ENCODE measurements at places on chromosomes 2 and 18.

DNA sequence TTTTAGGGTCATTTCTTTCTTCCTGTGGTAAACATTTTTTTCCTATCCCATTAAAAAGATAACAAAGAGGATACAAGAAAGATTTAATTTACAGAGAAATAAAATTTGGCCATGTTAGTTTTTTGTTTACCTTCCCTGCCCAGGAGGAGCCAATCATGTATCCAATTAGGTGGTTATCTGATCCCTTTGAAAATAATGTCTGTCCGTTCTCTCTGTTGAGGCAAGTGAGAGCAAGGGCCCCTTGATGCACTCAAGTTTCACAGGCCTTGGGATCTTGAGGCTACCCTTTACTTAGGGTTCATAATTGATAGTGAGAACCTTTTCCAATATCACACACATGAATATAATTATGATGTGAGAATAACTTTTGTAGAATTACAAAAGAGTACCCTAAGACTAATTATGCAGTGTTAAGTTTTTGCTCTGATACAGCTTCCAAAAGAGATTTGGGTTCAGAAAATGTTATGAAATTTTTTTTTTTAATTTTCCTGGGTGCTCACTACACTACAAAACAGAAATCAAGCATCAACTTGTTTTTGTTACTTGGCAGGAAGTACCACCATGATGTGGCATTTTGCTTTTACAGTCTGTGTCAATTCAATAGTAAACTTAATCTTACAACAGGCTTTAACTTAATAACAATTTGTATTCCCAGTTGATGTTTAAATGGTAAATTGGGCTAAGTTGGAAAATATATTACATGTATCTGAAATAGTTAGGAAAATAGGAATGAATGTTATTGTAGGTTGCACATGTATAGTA, 42.0 kb downstream of the AFTPH start:
- no peak for DNase-seq

DNA sequence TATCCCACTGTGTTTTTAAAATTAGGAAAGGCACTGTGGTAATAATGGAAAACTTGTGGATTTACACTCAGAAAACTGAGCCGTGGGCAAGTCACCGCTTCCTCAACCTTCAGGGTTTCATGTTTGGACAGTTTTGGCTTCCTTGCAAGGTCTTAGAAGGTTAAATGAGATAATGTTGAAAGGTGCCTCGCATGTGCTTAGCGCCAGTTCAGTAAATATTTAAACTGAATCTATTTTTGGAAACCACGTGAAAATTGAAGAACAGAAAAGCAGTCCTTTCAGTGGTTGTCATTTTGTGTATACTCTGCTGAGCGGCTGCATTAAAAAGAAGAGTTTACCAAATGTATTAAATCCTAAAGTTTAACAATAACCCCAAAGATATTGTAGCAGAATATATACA, 15.2 kb upstream of the AGAP1 start:
- DNase-seq, result no peak

- DNase-seq, result no peak
These were observed 109.2 kb downstream of the EXOC6B start for GRCh38 chr2:72716601-72717000.

DNA sequence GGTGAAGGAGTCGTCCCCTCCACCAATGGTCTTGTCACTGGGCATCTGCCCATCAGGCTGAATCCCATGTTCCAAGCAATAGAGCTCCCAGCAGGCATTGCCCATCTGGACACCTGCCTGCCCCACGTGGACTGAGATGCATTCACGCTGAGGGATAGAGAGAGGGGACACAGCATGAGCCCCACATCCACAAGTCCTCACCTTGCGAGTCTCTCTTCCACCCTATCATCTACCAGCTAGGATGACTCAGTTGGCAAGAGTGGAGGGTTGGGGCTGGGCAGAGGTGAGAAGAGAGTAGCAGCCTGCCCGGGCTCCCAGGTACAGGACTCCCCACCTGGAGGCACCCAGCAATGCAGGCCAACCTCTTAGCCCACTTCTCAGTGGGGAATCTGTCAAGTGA, 959 bp upstream of the TUBA4B start:
- DNase-seq, result no peak

- no peak for DNase-seq
These were observed 187.6 kb downstream of the MYCN start for GRCh38 chr2:16127958-16128357.

GRCh38 chr2:211390536-211391188, 834.3 kb downstream of the CPS1 start:
- no peak for DNase-seq

DNA sequence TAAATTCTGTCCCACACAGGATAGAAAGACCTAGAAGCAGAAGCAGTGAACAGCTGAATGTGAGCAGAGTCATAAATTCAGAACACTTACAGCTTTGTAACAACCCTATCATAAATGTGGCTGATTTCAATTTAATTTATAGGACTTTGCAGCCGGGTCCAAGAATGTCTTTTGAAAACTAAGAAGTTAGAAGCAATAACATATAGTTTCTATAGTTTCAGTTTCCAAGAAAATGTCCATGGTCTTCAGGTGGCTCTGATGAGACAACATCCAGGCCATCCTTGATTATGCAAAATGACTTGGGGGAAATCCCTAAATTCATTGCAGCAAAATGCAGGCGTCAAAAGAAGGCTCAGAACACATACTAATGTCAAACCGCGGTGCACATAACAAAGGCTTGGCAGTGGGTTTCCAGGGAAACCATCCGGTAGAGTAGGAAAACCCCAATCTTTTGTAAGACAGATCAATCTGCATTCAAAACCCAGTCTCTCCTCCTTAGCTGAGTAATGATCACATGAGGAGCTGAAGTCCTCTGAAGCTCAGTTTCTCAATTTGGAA, 442.2 kb upstream of the ID2 start:
- DNase-seq, result peak; percentile 19

DNA sequence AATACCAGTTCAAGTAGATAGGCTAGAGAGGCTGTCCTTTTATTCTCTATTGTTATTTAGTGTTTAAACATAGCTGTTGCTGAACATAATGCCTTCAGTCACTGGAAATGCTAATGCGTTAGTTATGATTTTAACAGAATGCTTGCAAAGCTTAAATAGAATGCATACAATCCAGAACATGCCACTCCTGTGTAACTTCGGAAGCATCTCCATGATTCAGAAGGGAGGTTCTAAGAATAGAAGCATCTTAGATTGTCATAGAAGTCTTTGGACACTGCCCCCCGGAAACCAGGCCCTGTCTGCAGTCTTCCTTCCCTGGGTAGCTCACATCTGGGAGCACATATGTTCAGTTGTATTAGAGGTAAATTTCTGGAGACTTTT, 73.2 kb downstream of the ZNF532 start:
- no peak for DNase-seq

DNA sequence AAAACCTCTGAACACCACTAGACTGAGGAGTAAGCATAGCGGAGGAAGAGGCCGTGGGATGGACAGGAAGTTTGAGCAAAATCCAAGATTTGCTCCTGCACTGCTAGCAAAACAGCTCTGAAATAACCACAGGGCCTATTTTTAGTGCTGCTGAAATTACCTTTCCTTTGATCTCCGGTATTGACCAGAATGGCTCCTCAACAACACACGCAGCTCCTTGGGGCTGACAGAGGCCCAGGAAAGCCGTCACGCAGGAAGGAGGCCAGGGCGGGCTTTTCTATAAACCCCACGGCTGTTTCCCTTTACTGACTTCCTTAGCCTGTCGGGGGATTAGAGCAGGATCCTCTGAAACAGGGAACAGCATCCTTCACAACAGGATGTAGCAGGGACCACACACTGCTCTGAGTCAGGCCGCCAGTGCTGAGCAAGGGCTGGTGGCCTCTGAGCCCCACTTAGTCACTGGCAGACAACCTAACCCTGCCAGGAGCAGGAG, 80.8 kb upstream of the LCLAT1 start:
- peak; percentile 40 for DNase-seq

DNA sequence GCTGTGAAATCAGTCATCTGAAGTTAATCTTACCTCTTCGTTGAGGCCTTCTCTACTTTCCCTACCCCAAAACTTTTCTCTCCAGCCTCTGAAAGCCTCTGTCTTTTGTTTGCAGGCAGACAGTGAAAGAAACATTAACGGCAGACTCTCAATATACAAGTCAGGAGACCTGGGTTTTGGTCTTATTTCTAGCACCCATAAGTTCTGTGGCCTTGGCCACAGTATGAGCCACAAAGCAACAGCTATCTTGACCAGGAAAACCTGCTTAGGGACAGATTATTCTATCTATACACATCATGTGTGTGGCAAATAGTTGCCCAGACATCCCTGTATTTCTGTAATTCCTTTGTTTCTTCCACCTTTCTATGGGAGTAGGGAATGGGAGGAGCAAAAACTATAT, 318.3 kb downstream of the AGPS start:
- DNase-seq, result no peak

- no peak for DNase-seq
These were observed 51.9 kb upstream of the ZBTB7C start for GRCh38 chr18:48460929-48461583.

GRCh38 chr2:9333591-9334171, 89.6 kb downstream of the ITGB1BP1 start:
- peak; percentile 10 for DNase-seq

DNA sequence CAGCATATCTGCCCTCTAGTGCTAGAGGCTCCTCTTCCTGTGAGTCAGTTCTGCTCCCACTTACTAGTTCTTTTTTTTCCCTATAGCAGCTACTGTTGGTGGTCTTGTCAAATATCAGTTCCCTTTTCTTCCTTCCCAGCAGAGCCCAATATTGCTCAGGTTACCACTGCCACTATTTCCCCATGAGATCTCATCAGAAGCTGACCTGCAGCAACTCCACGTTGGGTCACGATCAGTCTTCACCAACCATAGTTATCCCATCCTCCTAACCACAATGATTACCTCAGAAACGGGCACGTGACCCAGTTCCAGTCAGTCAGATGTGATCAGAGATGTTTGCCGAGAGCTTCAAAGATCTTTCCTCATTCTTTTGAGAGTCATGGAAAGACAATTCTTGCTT, 59.7 kb upstream of the CAPN13 start:
- no peak for DNase-seq

GRCh38 chr2:86790676-86791572, at the start of gene CD8A:
CD8A (minus strand) TSS chr2:86790913; CDS start chr2:86790825, 88 bp downstream.
- DNase-seq, result no peak

DNA sequence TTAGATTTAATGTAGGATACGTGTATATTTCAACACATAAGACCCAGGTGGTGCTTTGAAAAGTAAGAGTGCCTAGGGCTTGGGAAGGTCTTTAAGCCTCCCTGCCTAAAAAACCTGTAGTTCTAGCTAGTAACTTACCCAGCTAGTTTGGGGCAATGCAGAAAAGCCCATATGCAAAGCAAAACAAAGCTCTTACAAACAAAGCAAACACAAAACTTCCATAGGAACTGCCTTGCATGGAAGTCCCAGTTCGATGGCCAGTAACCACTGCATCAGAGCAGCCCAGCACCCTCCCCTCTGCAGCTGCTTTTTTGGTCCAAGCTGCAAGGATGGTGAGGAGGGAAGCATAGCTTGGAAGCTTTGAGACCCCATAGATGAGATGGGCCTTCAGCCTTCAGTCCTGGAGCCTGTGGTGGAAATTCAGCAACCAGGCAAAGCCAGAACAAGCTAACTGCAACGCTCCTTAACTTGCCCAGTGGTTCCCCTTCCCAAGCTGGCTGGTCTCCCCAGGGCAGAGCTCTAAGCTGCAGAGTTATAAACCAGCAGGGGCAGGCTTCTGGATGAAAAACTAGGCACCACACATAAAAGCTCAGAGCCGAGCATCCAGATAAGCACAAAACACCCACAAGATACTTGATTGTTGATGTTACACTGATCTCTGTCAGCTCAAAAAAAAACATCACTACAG, 16.2 kb downstream of the C2orf76 start:
- DNase-seq, result no peak

DNA sequence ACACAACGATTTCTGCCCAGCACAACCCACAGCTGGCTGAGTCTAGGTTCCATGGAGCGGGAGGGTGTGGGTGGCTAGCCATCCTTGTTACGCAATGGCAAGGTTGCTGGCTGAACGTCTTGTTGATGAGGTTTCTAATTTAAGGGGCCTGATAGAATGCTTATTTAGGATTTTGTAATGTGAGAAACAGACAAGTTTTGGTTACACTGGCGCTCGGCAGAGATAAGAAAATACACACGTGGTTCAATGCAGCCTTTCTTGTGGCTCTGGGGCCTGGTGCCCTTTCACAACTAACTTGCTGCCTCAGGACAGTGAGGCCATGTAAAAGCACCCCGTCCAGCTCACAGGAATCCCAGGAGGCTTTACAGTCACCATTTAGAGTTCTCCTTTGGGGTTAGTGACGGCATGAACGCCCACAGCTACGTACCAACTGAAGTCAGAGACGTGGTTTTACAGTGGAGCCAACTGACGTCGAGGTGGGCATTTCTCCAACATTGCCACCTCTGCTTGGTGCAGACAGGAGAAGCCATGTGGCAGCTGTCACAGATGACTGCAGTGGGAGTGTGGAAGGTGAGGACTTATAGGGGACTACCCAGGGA, 29.7 kb upstream of the PIEZO2 start:
- DNase-seq, result no peak

DNA sequence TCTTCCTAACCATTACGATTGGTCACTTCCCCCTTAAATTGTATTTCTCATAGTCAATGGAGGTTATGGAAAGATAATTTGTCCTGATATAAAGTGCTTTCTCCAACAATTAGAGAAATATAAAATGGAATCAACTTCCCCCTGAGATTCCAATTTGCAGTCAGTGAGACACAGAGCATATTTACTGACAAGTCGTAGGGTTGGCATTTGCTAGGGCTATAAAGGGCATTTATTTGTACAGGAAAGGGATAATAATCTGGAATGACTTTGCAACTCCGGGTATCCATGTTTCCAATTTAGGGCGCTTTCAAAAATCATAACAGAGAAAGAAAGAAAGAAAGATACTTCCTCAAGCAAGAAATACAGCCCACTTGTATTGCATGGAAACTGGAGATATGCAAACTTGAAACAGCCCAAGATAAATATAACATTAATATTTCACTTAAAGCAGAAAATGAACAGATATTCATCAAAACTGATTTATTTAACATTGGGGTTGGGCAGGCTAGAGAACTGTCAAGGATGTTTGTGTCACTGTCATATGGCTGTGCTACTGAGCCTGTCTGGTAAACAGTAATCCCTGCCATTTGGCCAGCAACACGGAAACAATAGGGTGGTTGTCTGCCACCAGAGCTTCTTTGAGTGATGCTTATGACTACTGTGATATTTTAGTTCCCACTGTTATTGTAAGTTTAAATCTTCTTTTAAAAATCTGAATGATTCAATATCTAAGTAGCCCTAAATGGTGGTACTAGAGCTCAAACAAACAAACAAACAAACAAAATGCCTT, 621.8 kb downstream of the LRP1B start:
- no peak for DNase-seq

- DNase-seq, result no peak
These were observed 168.1 kb downstream of the SETBP1 start for GRCh38 chr18:44848644-44849335.

DNA sequence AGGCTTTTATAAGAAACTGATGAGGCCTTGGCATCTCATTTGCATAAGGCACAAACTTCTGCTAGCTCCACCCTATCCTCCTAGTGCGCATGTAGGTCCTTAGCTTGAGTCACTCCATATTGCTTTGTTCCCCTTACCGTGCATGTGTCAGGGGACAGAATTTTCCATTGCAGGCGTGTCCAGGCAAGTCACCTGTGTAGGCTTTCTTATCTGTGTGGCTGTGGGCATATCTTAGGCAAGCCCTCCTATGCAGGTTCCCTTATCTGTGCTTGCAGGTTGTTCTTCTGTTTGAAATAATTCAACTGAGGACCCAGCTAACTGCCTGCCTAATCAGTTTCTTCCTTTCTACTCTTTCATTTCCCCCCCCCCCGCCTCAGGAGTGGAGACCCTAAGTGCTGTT, 63.3 kb upstream of the CDCA7 start:
- DNase-seq, result no peak
